ENCODE measurements at places on chromosomes 7 and 10.

GRCh38 chr7:38796626-38797501, 112.1 kb downstream of the VPS41 start:
- peak; percentile 57 for DNase-seq

DNA sequence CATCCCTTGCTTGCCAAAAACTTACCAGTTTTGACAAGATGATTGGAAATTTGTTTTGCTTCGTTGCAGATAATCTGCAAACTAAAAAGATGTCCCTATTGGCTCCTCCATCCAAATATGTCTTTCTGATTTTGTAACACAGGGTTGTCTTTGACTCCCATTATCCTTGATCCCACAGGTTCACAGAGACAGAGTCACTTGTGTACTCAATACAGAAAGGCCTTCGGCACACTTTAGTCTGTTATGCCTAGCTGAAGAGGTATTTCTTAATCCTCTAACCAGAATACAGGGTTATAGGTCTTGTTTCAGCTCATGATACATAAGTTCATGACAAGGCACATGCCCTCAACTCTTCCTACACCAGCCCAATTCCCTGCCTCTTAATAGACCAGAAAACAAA, 10.7 kb upstream of the CNNM1 start:
- DNase-seq = no peak

- DNase-seq = no peak
Observed at GRCh38 chr7:48781752-48782151, 142.6 kb upstream of the CDC14C start.

GRCh38 chr7:192701-193480, 520 bp downstream of the FAM20C start:
- peak; percentile 6 for DNase-seq

- no peak for DNase-seq
Observed at GRCh38 chr7:105196473-105196872, 182.5 kb downstream of the KMT2E start.

DNA sequence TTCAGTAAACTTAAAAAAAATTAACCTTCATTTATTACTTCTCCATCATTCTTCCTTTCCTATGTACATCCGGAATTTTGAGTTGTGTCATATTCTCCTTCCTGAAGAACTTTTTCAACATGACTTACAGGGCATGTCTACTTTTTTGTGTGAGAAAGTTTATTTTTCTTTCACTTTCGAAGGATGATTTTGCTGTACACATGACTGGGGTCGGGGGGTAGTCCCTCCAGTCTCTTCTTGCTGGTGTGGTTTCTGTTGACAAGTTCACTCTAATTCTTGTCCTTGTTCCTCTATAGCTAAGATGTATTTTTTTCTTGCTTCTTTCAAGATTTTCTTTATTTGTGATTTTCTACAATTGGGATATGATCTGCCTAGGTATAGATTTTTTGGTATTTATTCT, 55.8 kb downstream of the INPP5A start:
- no peak for DNase-seq

GRCh38 chr7:123041101-123041500, 45.6 kb upstream of the TAS2R16 start:
- DNase-seq = no peak

DNA sequence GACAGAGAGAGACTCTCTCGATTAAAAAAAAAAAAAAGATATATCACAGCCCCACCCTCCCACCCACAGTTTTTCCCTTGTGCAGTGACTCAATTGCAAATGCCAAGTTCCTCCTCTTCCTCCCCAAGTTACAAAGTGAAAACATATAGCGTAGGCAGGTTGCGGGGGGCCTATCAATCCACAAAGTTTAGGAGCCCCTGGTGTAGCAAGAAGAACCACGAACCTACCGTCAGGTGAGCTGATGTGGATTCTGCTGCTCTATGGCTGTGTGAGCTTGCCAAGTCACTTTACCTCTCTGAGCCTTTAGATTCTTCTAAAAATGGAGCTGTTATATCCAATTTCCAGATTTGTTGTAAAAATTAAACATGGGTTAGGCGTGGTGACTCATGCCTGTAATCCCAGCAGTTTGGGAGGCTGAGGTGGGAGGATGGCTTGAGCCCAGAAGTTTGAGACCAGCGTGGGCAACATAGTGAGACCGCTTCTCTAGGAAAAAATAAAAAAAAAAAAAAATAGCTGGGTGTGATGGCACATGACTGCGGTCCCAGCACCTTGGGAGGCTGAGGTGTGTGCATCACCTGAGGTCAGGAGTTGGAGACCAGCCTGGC, 8.2 kb upstream of the RHBDD2 start:
- DNase-seq = no peak

DNA sequence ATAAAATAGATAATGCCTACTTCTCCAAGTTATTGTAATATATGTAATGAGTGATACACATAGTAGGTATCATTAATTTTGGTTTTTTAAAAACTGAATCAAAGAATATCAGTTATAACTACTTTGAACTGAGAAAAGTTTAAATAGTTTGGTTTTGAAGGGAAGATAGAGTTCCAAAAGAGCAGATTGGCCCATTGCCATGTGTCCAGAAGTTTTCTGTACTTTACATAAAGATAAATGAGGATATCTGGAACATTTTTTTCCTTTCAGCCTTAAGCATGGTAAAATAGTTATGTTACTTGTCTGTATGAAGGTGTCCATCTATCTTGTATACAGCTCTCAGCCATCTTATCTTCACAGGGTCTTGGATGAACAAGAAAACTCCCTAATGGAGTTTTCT, 97.9 kb upstream of the MXI1 start:
- DNase-seq = no peak

DNA sequence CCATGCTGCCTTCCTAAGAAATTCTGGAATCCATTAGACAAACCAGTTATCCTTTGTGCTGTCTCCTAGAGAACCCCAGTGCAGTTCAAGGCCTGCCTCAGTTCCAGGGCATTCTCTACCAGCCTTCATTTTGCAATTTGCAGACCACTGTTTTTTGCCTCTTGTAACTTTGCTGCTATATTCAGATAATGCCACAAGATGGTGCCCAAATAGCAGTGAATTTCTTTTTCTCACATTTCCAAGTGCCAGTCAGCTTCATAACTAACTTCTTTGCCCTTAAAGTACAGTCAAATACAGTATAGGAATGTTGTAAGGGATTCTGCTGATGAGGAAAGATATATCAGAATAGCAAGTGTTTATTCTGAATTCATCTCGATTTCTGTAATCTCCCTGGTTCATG, 25.2 kb downstream of the LOXL4 start:
- peak; percentile 39 for DNase-seq

DNA sequence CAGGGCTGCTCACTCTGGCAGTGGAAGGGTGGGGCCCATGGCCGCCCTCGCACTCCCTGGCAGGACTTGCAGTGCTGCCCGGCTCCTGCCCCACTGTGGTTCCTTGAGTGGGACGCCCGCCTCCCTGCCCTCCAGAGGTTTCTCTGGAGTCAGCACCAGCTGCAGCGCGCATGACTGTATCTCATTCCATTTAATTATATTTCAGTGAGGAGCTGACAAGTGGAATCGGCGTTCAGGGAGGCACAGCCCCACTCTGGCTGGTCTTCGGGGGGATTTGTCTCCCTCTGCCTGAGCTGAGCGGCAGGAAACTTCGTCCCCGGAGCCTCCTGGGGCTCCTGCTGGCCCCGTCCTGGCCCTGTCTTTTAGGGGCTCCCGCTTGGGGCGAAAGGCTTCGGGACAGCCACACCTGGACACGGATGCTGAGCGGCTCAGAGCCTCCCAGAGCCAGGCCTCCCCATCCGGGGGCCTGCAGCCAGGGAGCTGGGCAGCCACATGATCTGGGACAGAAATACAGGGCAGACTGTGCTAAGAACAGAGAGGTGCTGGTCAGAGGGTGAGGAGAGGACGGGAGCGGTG, 75.3 kb upstream of the NKX6-2 start:
- no peak for DNase-seq

GRCh38 chr7:46784732-46785131, 797.2 kb downstream of the TNS3 start:
- peak; percentile 22 for DNase-seq

DNA sequence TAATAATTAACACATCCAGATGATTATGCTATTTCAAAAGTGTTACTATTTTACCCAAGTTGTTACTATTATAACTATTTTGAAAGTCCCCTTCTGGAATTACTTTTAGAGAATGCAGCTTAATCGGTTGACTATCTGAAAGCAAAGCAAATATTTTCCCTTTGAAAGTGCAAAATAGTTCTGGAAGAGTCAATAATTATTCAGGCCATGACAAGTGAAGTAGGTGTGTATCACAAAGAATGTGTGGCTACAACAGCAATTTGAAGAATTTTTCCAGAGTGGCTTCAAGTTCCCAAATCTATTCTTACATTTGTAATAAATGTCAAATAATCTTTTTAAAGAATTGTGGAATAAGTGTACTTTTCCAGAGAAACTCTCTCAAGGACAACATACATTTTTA, 42.8 kb downstream of the RNLS start:
- DNase-seq = no peak

DNA sequence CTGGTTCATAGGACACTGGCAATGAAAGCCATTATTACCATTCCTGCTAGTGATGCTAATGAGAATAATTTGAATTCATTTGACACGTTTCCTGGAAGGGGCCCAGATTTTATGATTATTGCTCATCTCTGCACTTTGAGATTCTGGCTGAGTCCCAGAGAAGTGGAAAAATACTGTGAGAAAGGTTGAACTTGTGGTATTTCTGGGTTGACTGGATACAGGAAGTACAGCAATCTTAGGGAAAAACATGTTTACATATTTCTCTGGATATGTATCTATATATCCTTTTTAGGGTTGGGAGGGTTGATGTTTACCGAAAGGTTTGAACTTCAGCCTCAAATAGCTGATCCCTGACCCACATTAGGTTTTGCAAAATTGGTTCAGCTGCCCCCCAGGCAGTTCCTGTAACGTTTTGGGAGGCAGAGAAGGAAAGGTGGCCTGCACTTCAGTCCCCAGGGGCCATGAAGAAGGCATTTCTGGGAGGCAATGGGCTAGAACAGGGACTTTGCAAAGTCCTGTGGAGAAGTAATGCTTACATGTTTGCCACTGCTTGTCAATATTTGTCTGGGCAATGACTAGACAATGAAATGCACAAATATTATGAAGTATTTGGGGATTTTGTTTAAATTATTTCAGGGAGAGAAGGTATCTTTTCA, 253.7 kb upstream of the PITRM1 start:
- DNase-seq = peak; percentile 62
